ENCODE measurements at places on chromosomes 2 and 18. TPM values are rescaled to one million over a fixed set of nuclear protein-coding genes. Genes with fewer than 3 reads are reported as not detected.

- DNase-seq, result no peak
These were observed 826.0 kb upstream of the SOX11 start for GRCh38 chr2:4866198-4866597.

- no peak for DNase-seq
These were observed 65.0 kb downstream of the BABAM2 start for GRCh38 chr2:27955384-27956161.

DNA sequence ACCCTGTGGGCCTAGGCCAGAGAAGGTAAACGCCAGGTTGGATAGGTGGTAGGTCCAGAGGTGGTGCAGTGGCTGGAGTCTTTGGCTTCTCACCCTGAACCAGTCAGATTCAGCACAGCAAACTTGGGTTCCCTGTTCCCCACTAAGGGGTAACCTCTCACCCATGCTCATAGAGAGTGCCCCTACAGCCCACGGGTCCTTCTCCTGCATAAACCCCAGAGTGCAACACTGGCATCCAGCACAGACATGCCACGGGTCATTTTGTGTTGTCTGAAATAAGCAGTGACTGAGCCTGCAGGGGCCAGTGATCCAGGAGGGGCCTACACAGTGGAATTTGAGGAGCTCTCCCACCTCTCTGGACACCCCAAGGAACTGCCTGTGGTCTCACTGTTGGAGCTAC, 40.5 kb upstream of the ATP6V1B1 start:
- DNase-seq, result no peak

DNA sequence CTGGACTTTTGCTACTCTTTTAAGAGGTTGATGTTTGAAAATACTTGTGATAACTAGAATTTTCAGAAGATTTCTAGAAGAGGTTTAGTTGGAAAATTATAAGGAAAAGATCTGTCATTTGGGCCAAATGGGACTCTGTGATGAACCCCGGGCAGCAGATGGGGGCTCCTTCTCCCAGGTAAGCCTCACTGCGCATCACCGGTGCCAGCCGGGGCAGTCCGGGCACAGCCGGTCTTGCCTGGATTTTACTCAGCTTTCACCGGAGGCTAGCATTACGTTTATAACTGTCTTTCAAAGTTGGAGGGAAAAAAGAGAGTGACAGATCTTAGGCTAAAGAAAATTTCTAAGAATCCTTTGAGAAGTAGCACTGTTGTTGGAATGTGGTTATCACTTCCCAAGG, 97.4 kb upstream of the B3GNT7 start:
- DNase-seq, result no peak

DNA sequence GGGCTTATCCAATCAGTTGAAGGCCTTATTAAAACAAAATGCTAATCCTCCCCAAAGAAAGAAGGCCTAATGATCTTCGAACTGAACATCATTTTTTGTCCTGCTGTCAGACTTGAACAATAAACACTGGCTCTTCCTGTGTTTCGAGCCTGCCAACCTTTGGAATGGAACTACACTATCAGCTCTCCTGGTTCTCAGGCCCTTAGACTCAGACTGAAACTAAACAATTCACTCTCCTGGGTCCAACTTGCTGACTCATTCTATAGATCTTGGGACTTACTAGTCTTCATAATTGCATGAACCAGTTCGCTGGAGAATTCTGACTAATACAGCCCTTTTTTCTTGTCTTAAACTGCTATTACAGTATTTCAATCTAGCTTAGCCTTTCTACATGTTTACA, 235.2 kb downstream of the LNPK start:
- DNase-seq, result no peak

- DNase-seq, result no peak
These were observed 98.3 kb upstream of the LDLRAD4 start for GRCh38 chr18:13120255-13120654.

DNA sequence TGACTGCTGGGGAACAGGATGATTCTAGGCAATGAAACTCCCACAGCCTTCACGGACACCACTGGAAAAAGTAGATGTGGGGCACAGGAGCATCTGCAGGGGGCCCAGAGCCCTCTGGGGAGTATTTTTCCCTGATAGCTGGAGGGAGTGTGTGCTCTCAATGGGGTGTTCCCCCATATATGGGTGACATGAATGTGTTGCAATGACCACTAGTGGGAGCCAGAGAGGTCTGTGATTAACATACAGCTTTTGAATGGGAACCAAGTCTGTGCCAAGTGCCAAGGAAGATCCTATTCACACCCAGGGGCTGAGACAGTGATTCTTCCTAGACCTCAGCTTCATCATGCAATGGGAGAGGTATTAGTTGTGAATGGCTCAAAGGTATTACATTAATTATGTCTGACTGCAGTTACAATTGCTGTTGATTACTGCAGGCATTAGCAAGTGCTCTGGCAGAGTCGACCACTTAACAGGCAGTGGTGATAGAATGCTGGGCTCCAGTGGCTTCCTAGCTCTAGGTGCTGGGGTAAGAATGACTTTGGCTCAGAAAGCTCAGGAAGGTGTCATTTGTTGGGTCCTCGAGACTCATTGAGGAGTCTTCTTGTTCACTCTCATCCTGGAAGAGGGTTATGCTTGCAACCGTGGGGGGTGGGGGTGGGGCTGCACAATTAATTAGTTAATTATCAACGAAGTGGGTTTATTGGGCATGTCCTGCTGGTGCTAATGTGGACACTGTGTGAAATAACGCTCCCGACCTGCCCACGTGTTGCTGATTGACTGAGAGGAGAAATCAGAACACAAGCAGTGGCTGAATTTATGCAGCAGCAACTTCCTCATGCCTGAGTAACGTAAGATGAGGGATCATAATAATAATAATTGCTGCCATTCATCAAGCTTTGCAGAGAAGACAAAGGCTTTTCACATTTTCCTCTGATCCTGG, 194.1 kb downstream of the CLIP4 start:
- DNase-seq, result no peak

GRCh38 chr2:104758199-104758620, 95.7 kb upstream of the POU3F3 start:
- no peak for DNase-seq

DNA sequence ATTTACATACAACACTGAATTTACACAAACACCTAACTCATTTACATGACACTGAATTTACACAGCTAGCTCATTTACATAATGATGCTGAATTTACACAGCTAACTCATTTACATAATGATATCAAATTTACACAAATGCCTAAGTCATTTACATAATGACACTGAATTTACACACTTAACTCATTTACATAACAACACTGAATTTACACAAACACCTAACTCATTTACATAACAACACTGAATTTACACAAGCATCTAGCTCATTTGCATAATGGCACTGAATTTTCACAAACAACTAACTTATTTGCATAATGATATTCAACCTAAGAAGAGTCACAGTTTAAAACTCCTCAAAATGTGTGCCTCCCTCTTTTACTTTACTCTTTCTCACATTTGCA, 511.7 kb downstream of the GALR1 start:
- DNase-seq, result no peak

DNA sequence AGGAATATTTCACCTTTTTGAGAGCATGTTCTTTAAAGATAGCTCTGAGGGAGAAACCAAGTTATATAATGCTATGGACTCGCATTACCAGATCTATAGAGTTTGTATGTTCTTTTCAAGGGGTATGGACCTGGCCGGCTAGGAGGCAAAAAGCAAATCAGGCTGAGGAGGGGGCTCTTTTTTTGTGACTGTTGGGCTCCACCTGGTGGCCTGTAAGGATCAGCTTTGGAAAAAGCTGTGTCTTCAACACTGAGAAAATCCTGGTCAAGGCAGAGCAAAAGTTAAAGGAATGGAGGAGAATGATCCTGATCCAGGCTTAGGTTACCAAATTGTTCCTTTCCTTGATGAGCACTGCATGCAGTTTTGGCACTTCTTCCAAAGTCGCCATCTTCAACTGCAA, 180.5 kb downstream of the DIS3L2 start:
- DNase-seq, result no peak

- DNase-seq, result no peak
These were observed 219.0 kb downstream of the ANAPC1 start for GRCh38 chr2:111665011-111665410.

DNA sequence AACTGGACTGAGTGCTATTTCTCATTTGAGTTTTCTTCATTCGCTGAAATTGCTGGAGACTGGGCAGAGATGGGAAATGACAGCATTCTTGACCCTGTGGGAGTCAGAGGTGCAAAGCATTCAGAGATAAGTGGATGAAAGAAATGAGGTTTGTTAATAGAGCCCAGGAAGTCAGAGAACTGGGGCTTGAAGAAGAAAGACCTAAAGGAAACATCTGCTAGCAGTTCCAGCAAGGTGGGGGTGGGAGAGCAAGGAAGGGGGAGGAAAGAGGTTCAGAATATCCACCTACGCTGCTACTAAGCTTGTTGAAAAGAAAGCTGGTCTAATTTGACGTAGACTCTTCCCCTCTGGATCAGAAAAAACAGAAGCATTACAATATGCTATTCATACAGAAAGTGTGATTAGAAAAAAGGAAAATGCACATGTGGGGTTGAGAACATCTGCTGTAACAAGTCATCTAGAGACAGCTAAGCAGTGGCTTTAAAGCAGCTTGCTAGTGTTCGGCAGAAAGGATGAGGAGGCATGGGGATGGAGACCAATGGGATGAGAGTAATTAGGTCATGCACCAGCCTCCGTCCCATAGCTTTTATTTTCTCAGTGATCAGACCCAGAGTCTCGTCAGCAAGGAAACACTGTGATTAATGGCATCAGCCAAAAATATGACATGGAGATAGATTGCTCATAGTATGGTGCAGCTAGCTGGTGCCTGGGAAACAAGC, 29.7 kb downstream of the NAB1 start:
- no peak for DNase-seq

DNA sequence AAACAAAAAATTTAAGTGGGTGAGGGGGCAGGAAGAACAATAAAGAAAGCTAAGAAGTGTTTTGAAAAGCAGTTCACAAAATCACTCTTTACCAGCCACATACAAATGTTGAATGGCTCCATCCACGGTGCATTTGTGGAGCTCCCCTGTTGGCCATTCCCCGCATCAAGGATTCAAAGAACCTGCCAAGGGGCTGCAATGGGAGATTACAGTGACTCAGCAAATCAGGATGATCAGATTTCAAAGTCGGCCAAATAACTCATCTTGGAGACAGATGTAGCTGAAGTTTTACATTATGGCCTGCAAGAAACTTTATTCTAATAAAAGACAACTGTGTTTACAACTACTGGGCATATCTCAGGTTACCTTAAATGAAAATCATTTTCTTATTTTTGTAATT, 26.9 kb downstream of the COL4A3 start:
- no peak for DNase-seq

GRCh38 chr2:98579926-98580325, 28.4 kb downstream of the COA5 start:
- DNase-seq, result no peak

DNA sequence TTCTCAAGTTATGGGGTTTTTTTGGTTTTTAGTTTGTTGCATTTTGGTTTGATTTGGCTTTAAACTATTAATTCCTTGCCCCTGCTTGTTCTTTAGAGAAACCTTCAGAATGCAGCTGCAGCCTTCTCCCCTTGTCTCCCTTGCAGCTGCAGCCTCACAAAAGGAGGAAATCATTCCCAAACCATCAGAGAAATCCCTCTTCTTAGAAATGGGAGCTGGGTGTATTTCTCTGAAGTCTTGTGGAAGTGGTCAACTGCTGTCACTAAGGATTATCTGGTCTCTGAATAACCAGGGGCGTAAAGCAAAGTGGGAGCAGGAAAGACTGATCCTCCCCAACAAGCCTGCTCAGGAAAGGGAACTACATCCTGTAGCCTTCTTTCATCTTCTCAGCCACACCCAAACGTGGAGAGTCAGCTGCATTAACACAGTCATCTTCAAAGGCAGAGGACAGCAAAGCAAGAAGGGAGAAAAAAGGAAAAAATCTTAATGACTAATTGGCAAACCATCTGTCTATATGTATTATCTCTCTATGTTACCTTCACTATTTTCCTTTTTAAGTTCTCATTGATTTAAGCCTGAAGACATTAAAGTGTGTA, 1834.1 kb upstream of the PIK3C3 start:
- DNase-seq, result no peak

DNA sequence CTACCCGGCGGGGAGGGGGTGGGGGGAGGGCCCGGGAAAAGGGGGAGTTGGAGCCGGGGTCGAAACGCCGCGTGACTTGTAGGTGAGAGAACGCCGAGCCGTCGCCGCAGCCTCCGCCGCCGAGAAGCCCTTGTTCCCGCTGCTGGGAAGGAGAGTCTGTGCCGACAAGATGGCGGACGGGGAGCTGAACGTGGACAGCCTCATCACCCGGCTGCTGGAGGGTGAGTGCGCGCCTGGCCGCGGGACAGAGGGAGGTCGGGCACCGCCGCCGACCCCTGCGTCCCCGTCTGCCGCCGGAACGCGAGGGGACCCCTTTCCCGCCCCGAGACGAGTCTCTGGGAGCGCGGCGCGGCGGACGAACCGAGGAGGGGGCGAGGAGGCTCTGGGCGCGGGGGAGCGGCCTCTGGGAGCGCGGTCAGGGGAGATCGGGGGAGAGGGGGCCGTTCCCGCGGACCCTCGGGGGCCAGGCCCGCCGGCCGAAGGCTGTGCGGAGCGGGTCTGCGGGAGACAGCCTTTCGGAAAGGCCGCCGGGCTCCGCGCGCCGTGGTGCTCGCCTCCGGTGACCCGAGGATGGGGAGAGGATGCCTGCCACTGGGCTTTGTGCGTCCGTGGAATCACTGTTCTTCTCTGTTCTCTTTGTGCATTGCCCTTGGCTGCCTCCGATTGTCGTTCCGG, 463 bp downstream of the PPP1CB start:
- DNase-seq, result peak; percentile 48

DNA sequence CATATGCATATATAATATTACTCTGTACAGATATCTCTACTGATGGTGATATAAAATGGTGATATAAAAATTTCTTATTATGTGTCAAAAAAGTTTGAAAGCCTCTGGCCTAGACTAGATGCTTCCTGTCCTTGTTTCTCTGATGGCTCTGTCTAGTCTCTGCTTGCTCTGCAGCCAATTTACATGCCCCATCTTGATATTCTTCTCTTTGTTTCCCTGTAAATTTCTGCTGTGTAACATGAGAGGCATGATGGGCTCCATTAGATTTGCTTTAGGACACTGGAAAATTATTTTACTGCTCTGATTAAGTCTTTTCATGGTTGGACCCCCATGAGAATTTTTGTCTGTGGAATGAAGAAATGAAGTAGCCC, 24.3 kb downstream of the BABAM2 start:
- no peak for DNase-seq

DNA sequence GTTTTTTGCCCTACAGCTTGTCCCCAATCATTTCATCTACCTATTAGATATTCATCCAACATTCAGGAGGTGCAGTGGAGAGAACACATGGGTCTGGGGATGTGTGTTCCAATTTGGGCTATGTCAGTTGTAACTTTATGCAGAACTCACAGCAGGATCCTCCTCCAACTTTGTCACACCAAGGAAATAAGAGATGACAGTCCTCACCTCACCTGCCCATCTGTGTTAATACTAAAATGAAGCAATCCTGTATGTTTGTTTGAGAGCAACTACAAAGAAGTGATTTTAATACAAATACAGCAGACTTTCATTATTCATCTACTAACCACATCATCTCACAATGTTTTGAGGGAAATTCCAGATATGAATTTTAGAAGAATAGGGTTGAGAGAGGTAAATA, 126.7 kb downstream of the ARHGAP15 start:
- no peak for DNase-seq

GRCh38 chr18:47254341-47254939, 3.0 kb upstream of the SKOR2 start:
- DNase-seq, result no peak

CLASP1 gene
- total RNA-seq, result 56.2 TPM

CD207 gene
- not detected for total RNA-seq

SP5 gene
- total RNA-seq, result 22.1 TPM

MATN3 gene
- 1.2 TPM for total RNA-seq

REG3A gene
- not detected for total RNA-seq

SLC5A7 gene
- total RNA-seq, result not detected

CRYGC gene
- total RNA-seq, result not detected

WNT10A gene
- total RNA-seq, result 2.3 TPM

NT5DC4 gene
- total RNA-seq, result not detected
